ENCODE measurements at places on chromosomes 7 and 10.

- no peak for DNase-seq
Observed at GRCh38 chr10:74947781-74948401, 121.5 kb downstream of the KAT6B start.

DNA sequence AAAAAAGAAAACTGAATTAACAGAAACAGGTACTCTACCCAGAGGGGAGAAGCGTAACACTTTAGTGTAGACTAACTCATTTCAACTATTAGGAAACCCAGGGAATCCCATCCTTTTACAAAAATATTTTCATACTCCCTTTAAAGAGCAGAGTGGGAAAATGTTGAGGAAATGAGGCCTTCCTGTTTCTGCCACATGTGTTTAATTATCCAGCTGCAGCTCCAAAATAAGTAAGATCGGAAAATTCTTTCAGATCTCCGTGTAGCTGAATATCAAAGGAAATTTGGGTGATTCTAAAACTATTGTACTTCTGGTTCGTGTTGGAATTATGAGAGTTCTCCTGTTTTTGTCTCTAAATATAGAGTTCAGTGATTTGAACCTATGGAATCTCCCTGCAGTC lies 58.0 kb upstream of the CAV2 start:
- DNase-seq = no peak

GRCh38 chr7:66679633-66680244 lies 51.1 kb downstream of the KCTD7 start:
- DNase-seq = peak; percentile 28

DNA sequence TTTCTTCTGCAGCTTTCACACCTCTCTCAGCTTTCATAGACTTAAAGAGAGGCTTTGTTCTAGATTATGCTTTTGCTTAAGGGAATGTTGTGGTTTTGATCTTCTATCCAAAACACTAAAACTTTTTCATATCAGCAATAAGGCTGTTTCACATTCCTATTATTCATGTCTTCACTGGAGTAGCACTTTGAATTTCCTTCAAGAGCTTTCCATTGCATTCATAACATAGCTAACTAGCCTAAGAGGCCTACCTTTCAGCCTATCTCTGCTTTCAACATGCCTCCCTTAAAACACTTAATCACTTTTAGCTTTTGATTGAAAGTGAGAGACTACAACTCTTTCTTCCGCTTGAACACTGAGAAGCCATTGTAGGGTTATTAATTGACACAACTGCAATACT lies 1117.0 kb upstream of the PHF14 start:
- no peak for DNase-seq
